Colonic mucosa (tissue), 4 donors: ENCODE measurements at places on chromosomes 3 and 15. TPM values are rescaled to one million over a fixed set of nuclear protein-coding genes. Genes with fewer than 3 reads are reported as not detected.

DNA sequence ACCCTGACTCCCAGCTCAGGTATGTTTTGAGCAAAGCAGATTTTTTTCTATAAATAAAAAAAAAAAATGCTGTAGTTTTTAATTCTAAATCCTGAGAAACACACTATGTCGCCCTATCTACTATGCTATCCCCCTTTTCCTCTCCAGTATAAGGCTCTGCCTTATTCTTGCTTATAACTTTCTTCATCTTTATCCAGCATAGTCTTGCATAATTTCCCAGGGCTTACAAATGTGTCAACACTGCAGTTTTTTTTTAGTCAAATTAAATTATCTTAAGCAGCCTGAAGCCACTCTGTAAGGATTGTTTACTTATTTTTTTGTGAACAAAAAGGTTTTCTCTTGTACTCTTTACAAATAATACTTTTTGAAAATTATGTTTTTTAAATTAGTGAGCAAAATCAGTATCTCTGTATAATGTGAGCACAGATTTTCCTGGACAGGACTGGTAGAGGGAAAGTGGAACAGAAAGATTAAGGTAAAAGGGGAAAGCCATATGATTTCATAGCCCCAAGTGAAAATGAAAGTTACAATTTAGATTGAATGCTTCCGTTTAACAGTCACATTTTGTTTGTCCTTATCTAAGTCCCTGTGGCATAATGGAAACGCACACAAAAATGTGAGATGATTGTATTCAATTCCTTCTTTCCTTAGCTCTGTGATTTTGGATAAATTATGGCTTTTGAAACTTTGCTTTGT, 5.6 kb upstream of the PYDC2 start:
- no peaks in the 10 kb centered on the region for H3K4me1 ChIP-seq
- no peak overlapping the region for H3K27ac ChIP-seq
- H3K36me3 ChIP-seq = no peaks in the 10 kb centered on the region
- H3K4me3 ChIP-seq = no peak overlapping the region
- no peak for DNase-seq

DNA sequence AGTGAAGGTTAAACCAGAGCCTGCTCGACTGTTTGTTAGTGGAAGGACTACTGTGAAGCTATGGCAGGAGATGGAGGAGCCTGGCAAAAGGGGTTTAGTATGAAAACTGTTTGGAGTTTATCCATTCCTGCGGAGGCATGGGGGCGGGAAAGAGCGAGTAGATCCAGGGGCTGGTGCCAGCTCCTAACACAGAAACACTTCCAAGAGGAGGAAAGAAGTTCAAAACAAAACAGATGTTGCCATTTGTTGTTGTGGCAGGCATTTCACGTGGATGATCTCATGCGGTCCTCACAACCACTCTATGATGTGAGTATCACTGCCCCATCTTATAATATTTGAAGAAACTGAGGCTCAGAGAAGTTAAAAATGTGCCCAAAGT, 30.7 kb upstream of the KY start:
- no peaks in the 10 kb centered on the region for H3K36me3 ChIP-seq
- DNase-seq = no peak
- H3K27me3 ChIP-seq = no peaks in the 10 kb centered on the region
- H3K4me1 ChIP-seq = no peaks in the 10 kb centered on the region
- H3K4me3 ChIP-seq = no peak overlapping the region

- H3K27me3 ChIP-seq = no peaks in the 10 kb centered on the region
- no peak overlapping the region for H3K27ac ChIP-seq
- no peak for DNase-seq
- H3K4me1 ChIP-seq = no peaks in the 10 kb centered on the region
- no peak overlapping the region for H3K4me3 ChIP-seq
Observed at GRCh38 chr3:23740517-23740965, 65.2 kb upstream of the UBE2E1 start.

DNA sequence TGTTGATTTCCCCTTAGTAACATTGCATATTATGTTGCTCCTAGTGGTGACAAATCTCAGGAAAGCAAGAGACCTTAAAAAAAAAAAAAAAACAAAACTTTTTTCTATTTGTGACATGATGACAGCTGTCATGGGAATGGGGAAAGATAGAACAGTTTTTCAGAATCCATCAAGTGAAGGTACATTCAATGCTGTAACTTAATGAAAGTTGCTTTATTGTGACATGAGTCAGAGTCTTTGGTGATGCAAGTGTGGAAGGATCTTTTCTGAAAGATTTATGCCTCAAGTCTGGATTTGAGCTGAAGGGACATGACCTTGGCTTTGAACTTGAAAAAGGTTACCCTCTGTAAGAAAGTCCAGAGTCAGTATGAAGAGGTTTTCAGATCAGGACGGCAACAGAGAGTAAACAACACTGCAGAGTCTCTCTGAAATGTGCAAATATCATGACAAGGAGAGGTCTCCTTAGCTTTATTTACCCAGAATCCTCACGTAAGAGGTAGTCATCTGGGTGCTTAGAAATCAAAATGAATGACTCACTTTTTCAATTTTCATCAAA, 424.7 kb downstream of the CNTN4 start:
- DNase-seq = no peak
- H3K4me3 ChIP-seq = no peak overlapping the region
- H3K27me3 ChIP-seq = no peaks in the 10 kb centered on the region
- H3K27ac ChIP-seq = no peak overlapping the region
- no peaks in the 10 kb centered on the region for H3K4me1 ChIP-seq

DNA sequence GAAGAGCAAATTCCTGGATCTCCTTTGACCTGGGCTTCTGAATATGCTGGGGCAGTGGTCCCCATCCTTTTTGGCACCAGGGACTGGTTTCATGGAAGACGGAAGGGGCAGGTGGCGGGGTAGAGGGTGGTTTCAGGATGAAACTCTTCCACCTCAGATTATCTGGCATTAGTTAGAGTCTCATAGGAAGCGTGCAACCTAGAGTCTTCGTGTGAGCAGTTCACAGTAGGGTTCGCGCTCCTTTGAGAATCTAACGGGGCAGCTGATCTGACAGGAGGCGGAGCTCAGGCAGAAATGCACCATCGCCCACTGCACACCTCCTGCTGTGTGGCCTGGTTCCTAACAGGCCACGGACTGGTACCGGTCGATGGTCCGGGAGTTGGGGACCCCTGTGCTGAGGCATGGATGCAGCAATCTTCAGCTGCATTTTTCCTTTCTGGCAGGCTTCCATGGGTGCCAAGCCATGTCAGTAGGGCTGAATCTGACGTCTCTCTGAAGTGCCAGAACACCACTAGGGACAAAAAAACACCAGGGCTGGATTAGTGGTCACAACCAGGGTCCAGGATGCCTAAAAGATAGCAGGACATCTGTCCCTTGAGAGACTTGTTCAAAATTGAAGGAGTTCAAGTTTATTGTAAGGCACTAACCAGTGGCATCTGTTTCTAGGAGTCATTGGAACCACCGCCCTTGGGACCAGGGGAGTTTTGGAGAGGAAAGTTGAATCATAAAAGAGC, 8.4 kb upstream of the GOLGB1 start:
- H3K4me1 ChIP-seq = no peaks in the 10 kb centered on the region
- H3K36me3 ChIP-seq = no peaks in the 10 kb centered on the region
- no peak for DNase-seq
- no peak overlapping the region for H3K27ac ChIP-seq
- no peaks in the 10 kb centered on the region for H3K27me3 ChIP-seq

GRCh38 chr3:171044835-171045793, 18.6 kb upstream of the SLC2A2 start:
- H3K27ac ChIP-seq = no peak overlapping the region
- DNase-seq = no peak
- H3K4me1 ChIP-seq = no peaks in the 10 kb centered on the region
- no peaks in the 10 kb centered on the region for H3K36me3 ChIP-seq
- H3K27me3 ChIP-seq = no peaks in the 10 kb centered on the region

- no peak overlapping the region for H3K27ac ChIP-seq
- no peaks in the 10 kb centered on the region for H3K4me1 ChIP-seq
- no peak overlapping the region for H3K4me3 ChIP-seq
- DNase-seq = no peak
Observed at GRCh38 chr3:41304593-41304992, 105.3 kb downstream of the CTNNB1 start.

- H3K36me3 ChIP-seq = no peaks in the 10 kb centered on the region
- no peaks in the 10 kb centered on the region for H3K4me1 ChIP-seq
- no peak overlapping the region for H3K4me3 ChIP-seq
- no peak overlapping the region for H3K27ac ChIP-seq
- no peaks in the 10 kb centered on the region for H3K27me3 ChIP-seq
Observed at GRCh38 chr3:133693821-133694220, 32.1 kb upstream of the TOPBP1 start.

DNA sequence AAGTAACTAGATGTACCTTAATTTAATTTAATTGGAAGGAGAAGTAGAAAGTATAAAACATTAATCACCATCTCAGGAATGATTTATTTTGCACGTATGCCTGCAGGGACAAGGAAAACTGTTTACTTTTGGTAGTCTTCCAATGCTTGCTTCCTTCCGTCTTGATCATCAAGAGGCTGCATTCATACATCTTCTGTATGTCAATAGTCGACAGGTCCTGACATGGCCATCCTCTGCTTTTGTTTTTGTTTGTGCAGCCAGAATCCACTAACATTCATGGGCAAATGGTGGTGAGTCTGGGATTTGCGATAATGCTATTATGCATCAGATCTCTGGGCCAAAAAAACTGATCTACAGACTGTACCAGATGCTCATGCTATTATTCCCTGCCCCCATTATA, 56.6 kb upstream of the ZPLD1 start:
- DNase-seq = no peak
- H3K36me3 ChIP-seq = no peaks in the 10 kb centered on the region
- no peaks in the 10 kb centered on the region for H3K27me3 ChIP-seq
- H3K4me3 ChIP-seq = no peak overlapping the region
- no peak overlapping the region for H3K27ac ChIP-seq

GRCh38 chr3:152267831-152268554, 736 bp upstream of the MBNL1 start:
- no peaks in the 10 kb centered on the region for H3K27me3 ChIP-seq
- H3K27ac ChIP-seq = peak overlapping the region; percentile 100
- peak overlapping the region; percentile 70 for H3K4me3 ChIP-seq
- no peak for DNase-seq
- peaks cover 7% of the 10 kb centered on the region for H3K4me1 ChIP-seq
- no peaks in the 10 kb centered on the region for H3K36me3 ChIP-seq

- no peaks in the 10 kb centered on the region for H3K36me3 ChIP-seq
- no peak overlapping the region for H3K27ac ChIP-seq
- DNase-seq = no peak
- H3K4me1 ChIP-seq = no peaks in the 10 kb centered on the region
Observed at GRCh38 chr3:180808823-180809575, 103.5 kb upstream of the FXR1 start.

- no peaks in the 10 kb centered on the region for H3K36me3 ChIP-seq
- H3K27ac ChIP-seq = no peak overlapping the region
- no peak overlapping the region for H3K4me3 ChIP-seq
- no peaks in the 10 kb centered on the region for H3K4me1 ChIP-seq
Observed at GRCh38 chr3:127064391-127065137, 81.6 kb downstream of the PLXNA1 start.

DNA sequence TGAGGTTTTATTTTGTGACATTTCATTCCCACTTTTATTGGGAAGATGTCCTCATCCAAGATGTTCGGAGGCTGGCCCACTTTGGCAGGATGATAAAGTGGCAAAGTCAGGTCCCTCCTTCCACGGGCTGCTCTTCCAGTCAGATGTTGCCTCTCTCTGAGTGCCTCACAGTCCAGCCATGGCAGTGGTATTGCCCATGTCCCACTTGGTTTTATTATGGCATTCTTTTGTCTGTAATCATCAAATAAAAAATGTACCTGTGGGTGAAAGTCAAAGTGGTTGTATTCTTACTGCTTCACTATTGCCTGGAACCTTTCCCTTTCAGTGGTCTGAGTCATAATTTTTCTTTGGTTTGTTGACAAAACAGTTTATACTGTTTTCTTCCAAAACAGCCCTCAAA, 20.2 kb downstream of the ARNT2 start:
- no peaks in the 10 kb centered on the region for H3K27me3 ChIP-seq
- no peak overlapping the region for H3K27ac ChIP-seq
- no peaks in the 10 kb centered on the region for H3K36me3 ChIP-seq
- H3K4me1 ChIP-seq = no peaks in the 10 kb centered on the region

DNA sequence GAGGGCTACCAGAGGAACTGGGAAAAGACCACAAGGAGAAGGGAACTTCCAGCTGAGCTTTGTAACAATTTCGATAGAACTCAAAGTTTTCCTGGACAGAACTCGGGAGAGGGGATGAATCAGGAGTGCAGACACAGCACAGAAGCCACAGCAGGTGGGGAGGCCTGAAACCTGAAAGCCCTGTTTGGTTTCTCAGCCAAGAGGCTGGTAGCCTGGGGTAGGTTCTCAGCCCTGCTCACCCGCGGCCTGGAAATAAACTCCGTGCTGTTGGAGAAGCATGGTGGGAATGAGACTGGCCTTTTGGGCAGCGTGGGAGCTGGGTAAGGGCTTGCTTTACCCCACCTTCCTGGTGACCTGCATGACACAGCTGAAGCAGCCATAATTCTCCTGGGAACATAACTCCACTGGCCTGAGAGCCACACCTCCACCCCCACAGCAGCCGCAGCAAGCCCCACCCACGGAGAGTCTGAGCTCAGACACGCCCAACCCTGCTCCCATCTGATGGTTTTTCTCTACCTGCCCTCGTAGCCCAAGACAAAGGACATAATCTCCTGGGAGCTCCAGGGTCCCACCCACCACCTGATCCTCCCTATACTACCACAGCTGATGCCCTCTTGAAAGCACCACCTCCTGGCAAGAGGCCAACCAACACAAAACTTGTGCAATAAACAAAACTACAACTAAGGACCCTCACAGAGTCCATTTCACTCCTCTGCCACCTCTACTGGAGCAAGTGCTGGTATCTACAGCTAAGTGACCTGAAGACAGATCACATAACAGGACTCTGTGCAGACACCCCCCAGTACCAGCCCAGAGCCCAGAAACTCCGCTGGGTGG, 52.5 kb upstream of the CHRM5 start:
- peak; percentile 71 for DNase-seq
- no peak overlapping the region for H3K27ac ChIP-seq
- no peaks in the 10 kb centered on the region for H3K4me1 ChIP-seq
- H3K36me3 ChIP-seq = no peaks in the 10 kb centered on the region
- no peak overlapping the region for H3K4me3 ChIP-seq
- H3K27me3 ChIP-seq = no peaks in the 10 kb centered on the region

The CLRN1 gene
- not detected for total RNA-seq

The CCDC54 gene
- total RNA-seq = not detected

The BCHE gene
- total RNA-seq = 1.6 TPM

The CLPX gene
- total RNA-seq = 62.0 TPM

The CXCR6 gene
- 1.0 TPM for total RNA-seq

The DPP8 gene
- total RNA-seq = 34.2 TPM

The BTLA gene
- total RNA-seq = 1.1 TPM

The FILIP1L gene
- 29.0 TPM for total RNA-seq
